ENCODE measurements at places on chromosomes 11 and 22. TPM values are rescaled to one million over a fixed set of nuclear protein-coding genes. Genes with fewer than 3 reads are reported as not detected.

- no peak for DNase-seq
These were observed 12.5 kb upstream of the SMIM35 start for GRCh38 chr11:118098996-118099837.

GRCh38 chr11:62555464-62556107, 9.0 kb upstream of the AHNAK start:
- no peak for DNase-seq

GRCh38 chr11:79174045-79175008, 266.5 kb downstream of the TENM4 start:
- no peak for DNase-seq

DNA sequence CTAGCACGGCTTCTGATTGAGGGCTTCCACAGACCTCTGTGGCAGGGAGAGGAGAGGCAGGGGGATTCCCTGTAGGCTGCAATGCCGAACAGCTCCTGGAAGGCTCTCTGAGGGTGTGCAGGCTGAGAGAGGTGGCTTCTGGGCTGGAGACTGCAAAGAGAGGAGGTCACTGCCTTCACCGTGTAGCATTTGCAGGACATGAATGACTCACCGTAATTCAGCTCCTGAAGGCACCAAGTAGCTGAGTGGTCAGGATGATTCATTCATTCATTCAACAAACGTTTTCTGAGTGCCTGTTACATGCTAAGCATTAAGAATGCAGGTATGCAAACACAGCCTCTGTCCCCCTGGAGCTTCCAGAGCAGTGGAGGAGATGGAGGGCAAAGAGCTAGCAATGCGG, 18.0 kb upstream of the EIF3D start:
- no peak for DNase-seq

The CBLIF gene
- not detected for total RNA-seq

The BATF2 gene
- total RNA-seq, result 2.7 TPM
